Activated CD8-positive, alpha-beta memory T cell treated with anti-CD3 and anti-CD28 coated beads for 4 hours (primary cell): ENCODE measurements at places on chromosomes 2 and 18.

DNA sequence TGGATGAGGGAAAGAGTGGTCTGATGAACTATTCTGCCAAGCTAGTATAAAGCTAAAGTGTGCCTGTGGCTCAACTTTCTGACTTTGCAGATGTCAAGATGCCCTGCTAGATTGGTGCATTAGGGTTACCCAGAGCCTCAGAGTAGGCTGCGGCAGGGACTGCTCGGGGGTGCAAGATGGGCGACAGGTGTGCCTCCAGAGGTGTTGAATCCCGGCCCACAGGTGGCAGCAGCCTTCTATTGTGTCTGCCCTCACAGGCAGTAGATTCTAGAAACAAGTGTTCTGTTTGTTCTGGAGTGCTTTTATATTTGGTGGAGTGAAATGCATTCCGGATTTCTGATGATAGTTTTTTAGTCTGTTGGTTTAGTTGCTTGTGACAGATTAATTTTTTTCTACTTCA is 131.6 kb upstream of the IL1R2 start:
- DNase-seq = no peak

DNA sequence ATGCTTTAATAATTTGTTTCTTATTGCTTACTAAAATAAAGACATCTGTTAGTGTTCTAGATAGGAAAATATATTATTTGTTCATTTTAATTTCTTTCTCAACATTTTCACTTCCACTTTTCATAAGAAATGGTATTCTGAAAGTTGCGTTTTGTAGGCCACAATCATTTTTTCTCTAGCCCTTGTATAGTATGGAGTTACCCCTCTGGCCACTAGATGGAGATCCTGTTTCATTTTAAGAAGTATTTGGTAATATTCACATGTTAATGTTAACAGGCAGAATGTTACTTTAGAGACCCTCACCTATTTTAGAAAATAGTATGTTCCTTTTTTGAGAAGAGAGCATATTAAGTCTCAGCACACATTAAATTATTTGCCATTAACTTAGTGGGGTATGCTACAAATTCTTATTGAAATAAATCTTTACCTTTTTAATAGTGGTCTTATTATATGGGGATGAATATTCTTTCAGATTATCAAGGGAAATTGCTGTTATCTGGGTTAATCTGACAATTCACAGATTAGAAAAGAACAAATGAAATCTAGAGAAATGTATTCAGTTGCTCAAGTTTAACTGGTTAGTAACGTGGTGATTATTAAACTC is 73.9 kb upstream of the TTC27 start:
- no peak for DNase-seq

DNA sequence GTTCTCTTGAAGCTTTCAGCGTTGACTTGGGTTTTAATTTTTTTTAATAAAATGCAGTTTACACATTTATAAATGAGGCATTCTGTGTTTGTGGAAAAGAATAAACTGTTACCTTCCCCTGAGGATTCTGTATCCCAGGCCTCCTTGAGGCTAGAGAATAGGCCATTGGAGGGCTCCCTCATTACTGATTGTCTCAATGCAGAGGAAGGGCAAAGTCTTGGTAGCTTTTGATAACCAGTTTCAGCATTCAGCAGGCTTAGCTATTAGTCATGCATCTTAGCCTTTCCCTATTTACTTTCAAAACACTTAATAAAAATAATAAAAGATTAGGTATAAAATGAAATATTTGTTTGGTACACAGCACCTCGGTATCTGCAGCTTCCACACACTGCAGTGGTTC is 58.1 kb upstream of the OTX1 start:
- DNase-seq = no peak

DNA sequence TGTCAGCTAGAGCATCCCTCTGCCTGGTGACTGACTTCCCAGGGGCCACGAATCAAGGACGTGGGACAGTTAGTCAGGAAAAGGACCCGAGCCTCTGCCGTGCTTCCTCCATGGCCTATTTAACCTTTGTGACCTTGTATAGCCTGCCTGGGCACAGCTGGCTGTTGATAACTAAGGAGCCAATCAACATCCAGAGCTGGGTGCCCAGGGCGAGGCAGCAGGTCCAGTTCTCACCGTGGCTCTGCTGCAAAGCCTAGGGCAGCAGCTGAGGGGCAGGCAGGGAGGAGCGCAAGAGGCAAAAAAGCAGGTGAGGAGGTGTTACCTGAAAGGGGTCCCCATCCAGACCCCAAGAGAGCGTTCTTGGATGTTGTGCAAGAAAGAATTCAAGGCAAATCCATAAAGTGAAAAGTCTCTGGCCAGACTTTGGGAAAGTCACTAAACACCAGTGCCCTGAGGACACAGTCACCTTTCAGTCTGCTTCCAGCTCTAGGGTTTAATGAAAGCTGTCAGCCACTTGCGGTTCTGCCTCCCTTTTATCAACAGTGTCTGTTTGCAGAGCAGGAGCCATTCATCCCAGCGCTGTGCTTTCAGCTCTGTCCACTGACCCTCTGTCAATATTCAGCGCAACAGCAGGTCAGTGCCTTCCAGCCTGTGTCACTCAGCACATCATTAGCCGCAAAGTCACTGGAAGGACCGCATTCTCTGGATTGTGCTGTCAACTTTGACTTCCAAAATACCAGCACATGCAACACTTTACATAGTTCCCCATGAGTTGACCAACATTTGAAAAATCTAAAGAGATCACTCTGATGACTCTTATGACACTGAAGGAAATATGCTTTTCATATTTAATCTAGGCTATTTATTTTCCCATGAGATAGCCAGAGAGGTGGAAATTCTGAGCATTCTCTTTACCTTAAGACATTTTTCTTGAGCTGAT is 38.6 kb upstream of the ASAP2 start:
- DNase-seq = no peak

- DNase-seq = no peak
Measured at GRCh38 chr2:42032224-42032620, 15.6 kb upstream of the PKDCC start.

GRCh38 chr18:77114415-77115191 is 18.0 kb downstream of the MBP start:
- DNase-seq = no peak
